Caki2 (cell line): ENCODE measurements at places on chromosomes 16 and 17.

DNA sequence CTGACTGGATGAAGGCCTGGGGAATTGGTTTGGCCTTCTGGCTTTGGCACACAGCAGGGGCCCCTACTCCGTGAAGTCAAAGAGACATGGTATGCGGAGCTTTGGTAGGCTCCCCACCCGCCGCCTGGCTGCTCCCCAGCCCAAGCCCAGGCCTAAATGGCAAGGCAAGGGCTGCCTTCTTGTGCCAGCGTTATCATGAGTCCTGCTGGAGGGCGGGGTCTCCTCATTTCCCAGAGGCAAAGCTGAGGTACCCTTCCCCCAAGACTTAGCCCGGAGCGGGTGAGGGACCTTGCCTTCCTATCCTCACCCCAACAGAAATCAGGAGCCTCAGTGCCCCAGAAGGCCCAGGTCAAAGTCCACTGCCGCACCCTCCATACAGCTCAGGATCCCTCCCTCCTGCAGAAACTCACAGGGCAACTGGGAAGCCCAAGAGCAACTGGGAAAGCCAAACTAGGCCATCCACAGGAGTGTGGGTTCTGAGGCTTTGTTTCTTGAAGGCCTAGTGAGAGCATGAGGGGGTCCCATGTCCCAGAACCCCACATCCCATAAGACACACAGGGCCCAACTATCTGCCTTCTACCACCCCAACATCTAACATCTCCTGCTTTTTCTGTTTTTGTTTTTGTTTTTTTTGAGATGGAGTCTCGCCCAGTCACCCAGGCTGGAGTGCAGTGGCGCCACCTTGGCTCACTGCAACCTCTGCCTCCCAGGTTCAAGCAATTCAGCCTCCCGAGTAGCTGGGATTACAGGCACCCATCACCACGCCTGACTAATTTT lies 9.3 kb downstream of the PGAP3 start:
- DNase-seq: no peak

GRCh38 chr17:74682028-74682427 lies 30.7 kb downstream of the CD300LF start:
- DNase-seq: no peak

DNA sequence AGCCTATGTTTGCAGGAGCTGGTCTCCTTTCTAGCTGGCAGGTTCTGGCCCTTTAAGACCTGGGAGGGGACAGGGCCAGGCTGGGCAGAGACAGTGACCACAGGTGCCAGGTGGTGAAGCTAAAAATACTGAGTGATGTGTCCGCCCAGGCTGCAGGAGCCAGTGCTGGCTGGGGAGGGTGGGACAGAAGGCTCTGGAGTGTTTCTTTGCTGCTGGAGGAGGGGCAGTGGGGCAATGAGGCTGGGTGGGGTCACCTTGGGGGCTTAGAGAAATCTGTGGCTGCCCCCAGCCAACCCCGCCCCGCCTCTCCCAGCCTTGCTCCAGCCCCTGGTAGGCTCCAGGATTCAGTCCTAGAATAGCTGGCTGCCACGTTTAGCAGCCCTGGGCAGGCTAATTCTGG lies 30.4 kb upstream of the SBK1 start:
- no peak for DNase-seq

DNA sequence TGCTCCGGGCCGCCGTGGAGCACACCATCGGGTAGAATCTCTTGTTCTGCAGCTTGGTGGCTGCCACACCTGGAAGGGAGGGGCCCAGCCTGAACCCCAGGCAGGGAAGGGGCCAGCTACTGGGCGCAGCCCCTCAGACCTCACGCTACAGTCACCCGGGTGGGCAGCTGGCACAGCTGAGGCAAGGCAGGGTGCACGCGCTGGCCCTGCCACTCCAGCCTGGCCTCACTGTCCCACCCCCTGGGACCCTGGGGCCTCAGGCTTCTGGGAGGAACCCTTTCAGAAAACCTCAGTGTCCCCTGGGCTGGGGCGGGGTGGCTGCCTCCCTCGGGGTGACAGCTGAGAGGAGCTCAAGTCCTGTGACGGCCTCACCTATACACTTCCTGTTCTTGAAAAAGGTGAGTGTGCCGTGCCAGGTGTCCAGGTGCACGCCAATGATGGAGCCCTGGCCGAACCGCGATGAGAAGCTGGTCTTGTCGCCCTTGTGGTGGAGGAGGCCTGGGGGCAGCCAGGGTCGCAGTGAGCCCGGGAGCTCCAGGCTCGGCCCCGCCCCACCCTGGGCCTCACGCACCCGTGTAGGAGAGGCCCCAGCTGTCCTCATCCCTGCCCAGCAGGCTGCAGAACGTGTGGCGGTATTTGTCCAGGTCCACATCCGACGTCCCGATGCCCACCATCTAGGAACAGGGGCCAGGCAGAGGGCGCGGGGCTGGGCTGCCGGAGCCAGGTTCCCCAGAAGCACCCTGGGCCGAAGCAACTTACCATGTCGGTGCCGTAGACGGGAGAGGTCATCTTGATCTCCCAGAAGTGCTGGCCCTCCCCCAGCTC lies 4.7 kb upstream of the MRPS34 start:
- no peak for DNase-seq

DNA sequence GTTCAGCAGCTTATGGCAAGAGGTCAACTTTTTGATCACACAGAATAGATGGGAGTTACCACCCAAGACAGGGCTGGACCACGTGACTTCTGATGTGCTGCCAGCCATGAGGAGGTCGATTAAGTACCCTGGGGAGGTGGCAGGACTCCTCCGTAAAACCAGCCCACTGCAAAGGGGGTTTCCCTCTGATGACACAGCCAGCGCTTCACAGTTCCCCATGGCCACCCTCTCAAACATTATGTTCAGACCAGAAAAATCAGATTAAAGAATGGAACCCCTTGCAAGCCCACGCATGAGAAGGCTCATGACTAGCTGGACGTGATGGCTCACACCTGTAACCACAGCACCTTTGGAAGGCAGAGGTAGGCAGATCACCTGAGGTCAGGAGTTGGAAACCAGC lies 222.9 kb downstream of the CPPED1 start:
- no peak for DNase-seq

DNA sequence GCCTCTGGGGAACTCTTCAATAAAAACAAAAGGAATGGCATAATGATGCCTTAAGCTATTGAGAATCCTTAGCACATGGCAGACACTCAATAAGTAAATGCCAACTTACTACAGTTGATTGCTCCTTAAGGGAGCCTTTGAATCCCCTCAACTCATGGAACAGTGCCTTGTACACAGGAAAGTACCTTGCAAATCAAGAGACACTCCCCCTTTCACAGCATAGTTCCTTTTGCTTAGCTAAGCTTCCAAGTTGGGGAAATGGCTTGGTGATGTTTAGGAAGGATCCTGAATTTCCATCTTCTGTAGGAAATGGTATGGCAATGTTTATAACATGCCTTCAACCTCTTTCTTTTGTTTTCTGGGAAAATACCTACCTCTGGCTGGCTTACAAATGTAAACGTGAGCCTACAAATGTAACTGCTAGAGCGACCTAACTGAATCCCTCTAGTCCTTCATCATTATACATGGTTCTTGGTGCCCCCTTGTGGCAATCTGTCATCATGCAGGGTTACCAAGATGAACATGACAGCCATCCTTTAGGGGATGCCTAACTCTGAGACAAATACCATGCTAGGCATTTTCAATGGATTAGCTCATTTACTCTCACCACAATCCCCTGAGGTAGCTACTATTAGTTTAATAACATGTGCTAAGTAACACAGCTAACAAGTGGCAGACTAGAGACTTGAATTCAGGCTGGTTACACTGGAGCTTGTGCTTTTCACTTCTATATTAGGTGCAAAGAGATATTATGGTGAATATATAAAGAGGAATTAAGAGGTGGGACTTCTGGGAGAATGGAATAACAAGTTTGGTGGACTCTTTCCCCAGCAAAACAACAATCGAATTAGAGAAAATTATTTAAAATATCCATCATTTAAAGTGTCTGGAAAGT lies 65.0 kb downstream of the MMD start:
- peak; percentile 58 for DNase-seq

GRCh38 chr16:674968-675883 lies at the start of gene RHBDL1:
RHBDL1 (plus strand) TSS chr16:675671; CDS start chr16:675791, 120 bp downstream.
- DNase-seq: no peak

DNA sequence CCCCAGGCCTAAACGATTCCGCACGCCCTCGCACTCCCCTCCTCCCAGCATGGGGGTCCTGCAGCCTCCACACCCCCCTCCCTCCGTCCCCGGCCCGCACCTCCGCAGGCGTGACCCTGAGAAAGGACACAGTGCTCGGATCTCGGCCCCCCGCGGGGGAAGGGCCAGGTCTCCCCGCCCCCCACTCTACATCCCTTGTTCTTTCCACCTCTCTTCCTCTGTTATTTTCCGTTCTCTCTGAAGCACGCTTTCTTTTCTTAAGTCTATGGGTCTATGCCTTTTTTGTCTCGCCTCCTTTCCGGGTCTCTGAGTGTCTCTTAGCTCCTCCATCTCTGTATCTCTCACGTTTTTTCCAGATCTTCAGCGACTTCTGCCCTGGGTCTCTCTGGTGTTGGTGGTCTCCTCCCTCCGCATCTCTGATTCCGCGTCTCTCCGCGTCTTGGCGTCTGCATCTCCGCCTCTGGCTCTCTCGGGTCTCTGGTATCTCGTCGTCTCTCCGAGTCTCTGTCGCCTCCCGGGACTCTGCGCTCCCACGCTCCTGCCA lies 2.1 kb upstream of the HES7 start:
- peak; percentile 55 for DNase-seq

DNA sequence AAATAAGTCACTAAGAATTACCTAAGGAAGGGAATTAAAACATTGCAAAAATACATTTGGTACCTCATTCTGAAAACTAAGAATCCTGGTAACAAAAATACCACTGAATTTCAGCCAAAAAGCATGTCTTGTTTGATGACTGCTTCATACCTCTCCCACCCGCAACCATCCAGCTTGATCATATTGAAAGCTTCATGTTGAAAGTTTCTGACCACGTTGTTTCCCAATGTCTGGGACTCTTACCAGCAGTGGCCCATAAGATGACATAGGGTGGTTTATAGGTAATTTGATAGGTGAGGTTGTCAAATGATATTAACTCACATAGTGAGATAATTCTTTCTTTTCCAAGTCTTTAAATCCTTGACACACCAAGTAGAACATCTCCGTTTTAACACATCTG lies 139.3 kb downstream of the CDH11 start:
- DNase-seq: no peak

GRCh38 chr17:32570081-32570396 lies 83.2 kb downstream of the CDK5R1 start:
- no peak for DNase-seq

DNA sequence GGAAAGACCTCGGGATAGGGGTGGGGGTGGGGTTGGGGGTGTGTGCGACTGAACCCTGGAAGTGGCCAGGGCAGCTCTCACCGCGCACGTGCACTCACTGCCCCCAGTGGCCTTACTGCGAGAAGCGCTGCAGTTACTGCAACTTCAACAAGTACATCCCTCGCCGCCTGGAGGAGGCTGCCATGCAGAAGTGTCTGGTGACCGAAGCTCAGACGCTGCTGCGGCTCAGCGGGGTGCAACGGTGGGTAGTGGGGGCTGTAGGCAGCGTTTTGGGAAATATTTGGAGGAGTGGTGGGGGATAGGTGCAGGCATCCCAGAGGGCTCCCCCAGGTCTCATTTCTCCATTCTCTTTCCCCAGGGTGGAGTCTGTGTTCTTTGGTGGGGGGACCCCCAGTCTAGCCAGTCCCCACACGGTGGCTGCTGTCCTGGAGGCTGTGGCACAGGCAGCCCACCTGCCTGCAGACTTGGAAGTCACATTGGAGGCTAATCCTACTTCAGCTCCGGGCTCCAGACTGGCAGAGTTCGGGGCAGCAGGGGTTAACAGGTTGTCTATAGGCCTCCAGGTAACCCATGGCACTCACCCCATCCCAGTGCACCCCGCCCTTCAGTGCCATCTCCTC lies 972 bp downstream of the RSAD1 start:
- peak; percentile 57 for DNase-seq

- peak; percentile 46 for DNase-seq
Observed at GRCh38 chr16:62041401-62041800, 5.2 kb upstream of the CDH8 start.

DNA sequence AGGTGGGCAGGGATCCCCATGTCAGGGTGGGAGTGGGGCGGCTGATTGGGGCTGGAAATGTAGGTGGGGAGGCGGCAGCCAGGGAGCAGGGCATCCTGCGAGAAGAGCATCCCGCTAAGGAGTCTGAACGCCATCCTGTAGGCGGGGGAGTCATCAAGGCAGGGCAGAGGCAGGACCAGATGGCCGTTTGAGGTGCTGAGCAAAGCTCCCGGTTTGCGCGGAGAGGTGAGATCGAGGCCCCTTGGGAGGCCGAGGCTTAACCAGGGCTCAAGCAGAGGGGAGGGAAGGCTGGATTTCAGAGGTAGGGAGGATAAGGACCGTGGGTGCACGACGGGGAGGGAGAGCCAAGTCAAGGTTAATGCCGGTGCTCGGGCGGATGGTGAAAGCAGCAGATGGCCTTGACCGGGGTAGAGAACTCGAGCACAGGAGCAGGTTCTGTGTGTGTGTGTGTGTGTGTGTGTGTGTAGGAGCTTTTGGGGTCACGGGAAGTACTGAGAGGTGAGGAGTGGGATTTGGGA lies 472 bp upstream of the NME2 start:
- DNase-seq: no peak
